ENCODE measurements at places on chromosomes 4 and X. TPM values are rescaled to one million over a fixed set of nuclear protein-coding genes. Genes with fewer than 3 reads are reported as not detected.

The MAGEB6B gene
- not detected for total RNA-seq

The CXCL3 gene
- total RNA-seq, result 0.43 TPM

The IDUA gene
- 12.9 TPM for total RNA-seq

The ARHGAP4 gene
- 22.9 TPM for total RNA-seq

The TRMT2B gene
- total RNA-seq, result 14.1 TPM

The RBMXL3 gene
- total RNA-seq, result not detected

The SCD5 gene
- total RNA-seq, result 2.1 TPM

The MND1 gene
- not detected for total RNA-seq

The ZXDA gene
- 4.5 TPM for total RNA-seq

The ARHGEF38 gene
- not detected for total RNA-seq

The NPY2R gene
- not detected for total RNA-seq

The ARHGAP10 gene
- 41.8 TPM for total RNA-seq

The IQCM gene
- total RNA-seq, result not detected

The SLC25A14 gene
- 6.0 TPM for total RNA-seq

The HTR2C gene
- not detected for total RNA-seq

The COL25A1 gene
- total RNA-seq, result 1.00 TPM

The CNKSR2 gene
- total RNA-seq, result 1.00 TPM

All from cardiac septum (tissue), 1 donor.